ENCODE measurements at places on chromosomes 6 and 20.

GRCh38 chr6:72894091-72894490 lies 272.2 kb downstream of the KCNQ5 start:
- no peak for DNase-seq

DNA sequence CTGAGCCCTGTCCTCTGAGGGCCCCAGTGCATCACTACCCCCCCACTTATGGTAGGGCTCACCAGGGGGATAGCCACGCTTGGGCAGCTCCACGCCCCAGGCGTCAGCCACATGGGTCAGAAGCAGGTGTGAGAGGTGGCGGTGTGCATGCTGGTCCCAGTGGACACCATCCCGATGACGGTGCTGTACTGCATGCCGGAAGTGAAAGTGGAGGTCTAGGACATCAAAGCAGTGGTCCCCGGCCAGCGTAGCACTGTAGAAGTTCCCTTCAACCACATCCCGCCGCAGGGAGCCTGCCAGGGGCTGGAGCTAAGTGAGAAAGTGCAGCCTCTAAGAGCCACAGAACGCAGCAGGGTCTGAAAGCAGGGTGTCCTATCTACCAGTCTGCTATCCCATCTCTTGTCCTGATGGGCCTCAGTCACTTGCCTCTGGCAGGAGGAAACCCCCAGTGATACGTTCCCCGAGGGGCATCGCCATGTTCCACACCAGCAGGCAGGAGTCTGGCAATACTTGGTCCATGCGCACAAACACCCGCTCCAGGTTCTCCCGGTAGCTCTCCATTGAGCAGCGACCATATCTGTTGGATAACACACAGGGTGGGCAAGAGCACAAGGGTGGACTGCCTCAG lies 2.2 kb downstream of the PCED1A start:
- no peak for DNase-seq

- DNase-seq: no peak
Observed at GRCh38 chr6:13294499-13295069, 33.8 kb downstream of the TBC1D7 start.

DNA sequence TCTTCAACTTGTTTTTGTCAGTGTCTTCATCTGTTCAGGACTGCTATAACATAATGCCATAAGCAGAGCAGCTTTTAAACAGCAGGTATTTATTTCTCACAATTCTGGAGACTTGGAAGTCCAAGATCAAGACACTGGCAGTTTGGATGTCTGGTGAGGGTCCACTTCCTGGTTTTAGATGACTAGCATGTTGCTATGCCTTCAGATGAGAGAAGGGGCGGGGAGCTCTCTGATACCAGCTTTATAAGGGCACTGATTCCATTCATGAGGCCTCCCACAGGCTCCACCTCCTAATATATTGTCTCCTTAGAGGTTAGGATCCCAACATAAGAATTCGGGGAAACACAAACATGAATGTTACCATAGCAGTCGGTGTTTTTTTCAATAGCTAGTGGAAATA lies 52.9 kb downstream of the FAM83B start:
- DNase-seq: no peak

GRCh38 chr20:10508060-10508459 lies 73.0 kb downstream of the SLX4IP start:
- DNase-seq: no peak

GRCh38 chr20:56810141-56810540 lies 181.0 kb downstream of the TFAP2C start:
- no peak for DNase-seq

- DNase-seq: no peak
Observed at GRCh38 chr20:17657898-17658647, 24.0 kb downstream of the RRBP1 start.

DNA sequence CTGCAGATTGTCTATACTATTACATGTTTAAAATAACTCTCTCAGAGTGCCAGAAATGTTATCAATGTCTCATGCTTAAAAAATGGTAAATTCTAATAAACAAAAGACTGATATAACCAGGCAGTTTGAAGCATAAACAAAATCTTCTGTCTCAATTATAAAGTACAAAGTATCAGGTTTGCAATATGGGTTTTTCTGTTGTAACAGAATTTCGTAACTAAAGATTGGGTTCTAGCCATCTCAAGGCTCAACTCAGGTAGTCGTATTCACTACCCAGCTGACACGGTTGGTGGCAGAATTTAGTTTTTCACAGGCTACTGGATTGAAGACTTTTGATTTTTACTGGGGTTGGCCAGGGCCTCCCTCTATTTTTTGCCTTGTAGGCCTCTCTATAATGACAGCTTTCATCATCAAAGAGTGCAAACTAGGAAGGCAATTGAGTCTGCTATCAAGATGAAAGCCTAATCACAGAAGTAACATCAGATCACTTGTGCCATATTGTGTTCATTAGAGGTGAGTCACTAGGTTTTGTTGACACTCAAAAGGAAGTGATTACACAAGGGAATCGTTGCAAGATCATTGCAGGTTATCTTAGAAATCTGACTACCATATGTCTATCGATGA lies 3.6 kb downstream of the CYP39A1 start:
- no peak for DNase-seq

DNA sequence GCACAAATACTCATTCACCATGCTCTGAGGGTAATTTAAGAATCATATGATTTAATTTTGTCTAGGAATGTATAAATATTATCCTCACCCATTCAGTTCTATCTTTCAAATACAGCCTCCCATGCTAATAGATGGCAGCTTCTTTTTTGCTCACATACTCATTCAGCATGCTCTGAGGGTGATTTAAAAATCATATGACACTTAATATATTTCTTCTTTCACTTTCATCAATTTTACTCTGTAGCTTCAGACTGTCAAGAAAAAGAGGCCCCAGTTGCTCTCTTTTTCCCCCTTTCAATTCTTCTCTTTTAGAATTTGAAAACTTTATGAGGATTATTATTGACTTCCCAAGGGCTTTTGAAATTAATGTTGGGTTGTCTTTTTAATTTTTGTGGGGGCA lies 161.7 kb upstream of the LAMP5 start:
- no peak for DNase-seq

GRCh38 chr6:111781041-111781708 lies 92.1 kb downstream of the FYN start:
- DNase-seq: no peak

DNA sequence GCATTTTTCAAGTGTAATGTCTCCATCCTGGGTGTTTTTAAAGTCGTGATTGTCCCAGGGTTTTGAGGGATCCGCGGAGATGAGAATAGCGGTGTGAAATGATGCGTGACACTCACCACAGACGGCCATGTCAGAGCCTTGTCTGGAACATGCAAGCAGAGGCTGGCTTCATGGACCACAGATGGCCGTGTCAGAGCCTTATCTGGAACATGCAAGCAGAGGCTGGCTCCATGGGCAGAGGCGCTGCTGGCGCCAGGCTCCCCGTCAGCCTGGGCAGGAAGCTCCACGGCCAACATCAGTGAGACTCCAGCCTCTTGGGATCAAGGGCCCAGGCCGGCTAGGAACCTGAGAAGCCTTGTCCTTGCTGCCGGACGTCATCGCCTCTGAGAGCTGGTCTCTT lies 7.7 kb upstream of the MRGBP start:
- DNase-seq: no peak

DNA sequence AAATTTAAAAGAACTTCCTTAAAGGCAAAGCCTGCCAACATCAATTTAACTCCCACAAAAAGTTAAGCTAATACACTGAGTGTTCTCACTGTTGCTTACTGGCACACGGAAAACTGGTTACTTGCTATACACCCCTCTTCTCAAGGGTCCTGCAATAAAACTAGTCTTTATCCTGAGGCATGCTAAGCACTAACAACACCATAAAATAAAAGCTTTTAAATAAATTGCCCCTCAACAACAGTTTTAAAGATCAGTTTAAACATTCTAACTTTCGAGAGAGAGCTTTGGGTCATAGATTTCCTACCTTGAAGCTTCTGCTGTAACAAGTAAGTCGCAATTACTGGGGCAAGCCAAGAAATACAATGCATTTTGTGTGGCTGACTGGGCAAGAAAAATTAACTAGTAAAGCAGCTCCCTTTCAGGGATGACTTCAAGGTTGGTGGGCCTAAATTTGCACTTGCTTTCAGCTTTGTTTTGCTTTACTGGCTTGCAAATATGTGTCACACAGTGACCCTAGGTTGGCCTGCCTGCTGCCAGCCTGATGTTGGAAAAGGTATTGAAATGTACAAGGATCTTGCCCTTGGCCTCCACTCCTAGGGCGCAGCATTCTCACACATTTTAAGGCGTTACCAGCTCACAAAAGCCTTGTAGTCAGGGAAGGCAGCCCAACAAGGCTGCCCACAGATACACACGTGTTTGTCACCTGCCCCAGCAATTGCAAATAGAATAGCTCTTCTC lies 4.0 kb upstream of the HEY2 start:
- DNase-seq: no peak

DNA sequence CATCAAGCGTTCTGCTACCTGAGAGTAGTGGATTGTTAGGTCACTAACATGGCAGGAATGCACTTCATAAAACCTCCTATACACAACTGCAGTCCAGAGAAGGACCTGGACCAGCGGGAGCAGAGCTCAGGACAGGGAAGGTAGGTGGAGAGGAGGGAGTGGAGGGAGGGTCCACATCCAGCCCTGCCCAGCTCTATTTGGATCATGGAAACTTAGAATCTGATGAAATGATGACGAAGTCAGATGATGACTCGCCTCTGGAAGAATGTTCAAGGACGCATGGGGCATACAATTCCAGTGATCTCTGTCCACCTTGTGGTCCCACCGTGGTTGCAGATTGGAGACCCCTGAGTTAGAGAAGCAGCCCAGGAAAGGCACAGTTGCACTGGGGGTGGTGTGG lies 68.8 kb downstream of the CLIC5 start:
- no peak for DNase-seq

DNA sequence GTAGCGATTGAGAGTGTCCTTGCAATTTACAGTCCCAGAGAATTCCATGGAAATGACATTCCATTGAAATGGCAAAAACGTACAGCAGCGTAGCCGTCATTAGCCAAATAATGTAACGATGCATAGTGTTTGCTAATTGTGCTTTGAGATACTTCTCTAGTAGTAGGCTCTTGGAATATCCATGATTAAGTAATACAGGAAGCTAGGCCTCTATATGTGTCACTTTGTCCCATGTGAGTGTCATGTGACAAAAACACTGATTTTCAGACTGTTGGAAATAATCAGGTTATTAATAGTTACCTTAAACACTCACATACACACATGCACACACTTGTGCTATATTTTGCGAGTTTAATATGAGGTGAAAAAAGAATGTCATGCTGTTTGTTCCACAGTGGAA lies 35.2 kb downstream of the SLX4IP start:
- no peak for DNase-seq

GRCh38 chr6:148441454-148441911 lies 98.8 kb downstream of the SASH1 start:
- DNase-seq: no peak

DNA sequence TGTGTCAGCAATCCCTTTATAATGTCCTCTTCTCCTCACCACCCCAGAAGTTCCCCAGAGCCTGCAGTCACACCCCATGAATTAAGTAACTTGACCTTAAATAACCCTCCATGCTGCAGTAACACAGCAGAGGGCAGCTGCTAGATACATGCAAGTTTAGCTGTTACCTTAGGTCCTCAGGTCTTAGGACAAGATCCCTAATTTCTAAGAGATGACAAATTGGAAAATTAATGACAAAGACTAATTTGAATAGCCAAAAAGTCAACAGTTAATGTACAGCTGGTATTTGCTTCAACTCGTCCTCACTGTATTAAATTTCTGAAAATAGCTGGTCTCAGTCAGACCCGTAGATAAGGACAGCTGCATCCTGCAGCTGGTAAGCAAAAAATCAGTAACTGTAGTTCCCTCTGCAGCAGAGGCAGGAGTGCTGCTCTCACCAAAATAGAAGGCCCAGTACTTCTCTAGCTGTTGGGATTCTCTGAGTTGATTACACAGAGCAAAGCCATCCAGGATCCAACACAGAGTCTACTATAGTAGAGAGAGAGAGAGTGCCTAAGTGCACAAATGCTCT lies 62.4 kb downstream of the TNFRSF21 start:
- DNase-seq: no peak

DNA sequence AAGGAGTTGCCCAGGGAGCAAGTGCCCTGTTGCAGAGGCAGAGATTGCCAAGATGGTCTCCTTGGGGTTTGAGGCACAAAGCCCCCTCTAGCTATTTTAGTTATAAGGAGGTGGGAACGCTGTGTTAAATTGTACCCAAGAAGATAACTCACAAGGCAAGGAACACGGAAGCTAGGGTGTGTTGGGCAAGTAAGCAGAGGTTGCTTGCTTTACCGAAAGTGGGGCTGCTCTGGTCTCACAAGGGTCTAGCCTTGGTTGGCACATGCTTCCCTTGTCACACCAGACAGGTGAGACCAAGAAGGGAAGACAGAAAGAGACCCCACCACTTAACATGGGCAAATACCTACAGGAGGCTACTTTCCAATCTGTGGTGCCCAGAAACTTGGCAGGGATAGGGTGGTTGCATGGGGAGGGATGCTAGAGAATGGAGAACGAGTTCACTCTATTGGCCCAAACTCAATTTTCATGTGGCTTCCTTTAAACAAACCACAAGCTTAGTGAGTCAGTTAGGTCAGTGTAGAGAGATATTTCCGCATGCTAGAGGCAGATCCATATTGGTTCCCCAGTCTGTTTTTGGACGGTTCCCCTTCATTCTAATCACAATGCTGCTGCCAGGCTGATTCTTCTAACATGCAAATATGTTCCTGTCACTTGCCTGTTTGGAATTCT lies 42.4 kb downstream of the PLAGL1 start:
- DNase-seq: no peak

DNA sequence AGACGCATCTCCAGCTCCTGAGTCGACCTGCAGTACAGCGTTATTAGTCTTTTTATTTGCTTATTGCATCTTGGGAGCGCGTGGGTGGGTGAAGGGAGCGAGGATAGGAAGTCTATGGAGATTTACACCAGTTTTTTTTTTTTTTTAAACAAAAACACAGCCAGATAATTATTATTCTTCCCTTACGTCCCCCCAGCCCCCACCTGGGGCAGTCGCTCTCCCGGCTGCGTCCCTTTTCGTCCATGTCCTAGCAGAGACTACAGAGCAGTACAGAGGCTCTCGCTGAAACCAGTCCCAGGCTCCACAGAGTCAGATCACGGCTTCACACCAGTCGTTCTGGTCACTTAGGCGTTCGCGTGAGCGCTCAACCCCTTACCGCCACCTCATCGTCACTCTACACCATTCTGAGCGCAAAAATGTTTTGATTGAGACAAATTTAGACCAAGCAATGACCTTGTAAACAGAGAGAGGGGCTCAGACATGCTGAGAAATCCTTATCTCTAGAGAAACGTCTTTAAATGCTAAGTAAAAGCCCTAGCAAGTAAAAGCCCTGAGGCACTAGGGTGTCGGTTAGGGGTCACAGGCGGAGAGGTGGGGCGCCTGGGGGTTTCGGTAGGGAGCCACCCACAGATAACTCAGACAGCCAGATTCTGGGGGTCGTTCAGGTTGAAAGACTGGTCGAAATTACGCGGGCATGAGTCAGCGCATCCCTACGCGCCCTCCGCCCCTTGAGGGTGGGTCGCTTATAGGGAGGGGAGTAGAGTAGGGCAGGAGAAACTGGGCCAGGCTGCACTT lies 975 bp upstream of the PPT2 start:
- DNase-seq: no peak

GRCh38 chr6:160461641-160462040 lies 113.5 kb downstream of the SLC22A3 start:
- DNase-seq: no peak

- no peak for DNase-seq
Observed at GRCh38 chr6:167937948-167938911, 59.2 kb upstream of the KIF25 start.

GRCh38 chr6:128711149-128711548 lies 171.8 kb upstream of the LAMA2 start:
- DNase-seq: no peak
